Activated CD8-positive, alpha-beta memory T cell treated with anti-CD3 and anti-CD28 coated beads, Interleukin-2, amount 10 ng/mL, durations not matched to agents 7 days and 5 days (primary cell): ENCODE measurements at places on chromosomes 7 and 10.

GRCh38 chr10:59240582-59241183 lies 64.2 kb downstream of the PHYHIPL start:
- H3K36me3 ChIP-seq: no peaks in the 10 kb centered on the region
- H3K27ac ChIP-seq: no peak overlapping the region
- H3K27me3 ChIP-seq: peaks cover 3% of the 10 kb centered on the region
- no peak overlapping the region for H3K4me3 ChIP-seq
- no peaks in the 10 kb centered on the region for H3K4me1 ChIP-seq

DNA sequence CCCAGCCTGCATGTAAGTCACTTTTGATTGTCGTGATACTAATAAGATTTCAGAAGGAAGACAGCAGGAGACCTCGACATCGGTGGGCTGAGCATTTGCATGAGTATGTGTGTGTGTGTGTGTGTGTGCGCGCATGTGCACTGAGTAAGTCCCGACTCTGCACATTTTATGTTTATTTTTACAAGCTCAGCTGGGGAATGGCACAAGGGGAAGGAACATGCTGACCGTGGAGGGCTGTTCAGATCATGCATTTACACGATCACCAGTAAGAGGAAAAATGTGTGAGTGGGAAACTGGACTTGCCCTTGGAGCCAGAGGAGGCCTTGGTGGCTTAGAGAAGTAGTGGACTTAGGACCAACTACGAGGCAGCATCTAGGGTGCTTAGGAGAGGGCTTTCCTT lies 41.3 kb downstream of the IL2RA start:
- H3K27me3 ChIP-seq: no peaks in the 10 kb centered on the region
- peaks cover 54% of the 10 kb centered on the region for H3K4me1 ChIP-seq
- H3K36me3 ChIP-seq: peaks cover 78% of the 10 kb centered on the region
- H3K4me3 ChIP-seq: no peak overlapping the region

DNA sequence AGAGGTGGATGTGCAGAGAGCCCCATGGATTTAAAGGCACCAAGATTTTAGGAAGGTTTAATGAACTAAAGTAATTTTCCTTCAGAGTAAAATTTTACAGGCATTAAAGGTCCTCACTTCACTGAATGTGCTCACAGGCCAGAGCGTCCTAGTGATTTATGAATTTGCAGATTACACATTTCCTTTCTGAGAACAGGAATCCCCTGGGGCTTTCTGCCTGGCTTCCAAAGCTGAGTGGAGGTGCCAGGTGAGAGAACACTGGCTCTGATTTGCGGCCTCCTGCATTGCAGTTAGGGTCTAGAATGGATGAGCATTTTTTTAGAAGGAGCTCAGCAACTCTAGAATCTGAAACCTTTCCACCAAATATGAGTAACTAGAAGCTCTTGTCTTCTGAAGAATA lies 194.3 kb downstream of the SORCS3 start:
- no peak for DNase-seq
- H3K4me3 ChIP-seq: no peak overlapping the region
- no peaks in the 10 kb centered on the region for H3K27me3 ChIP-seq
- no peak overlapping the region for H3K27ac ChIP-seq
- no peaks in the 10 kb centered on the region for H3K36me3 ChIP-seq

DNA sequence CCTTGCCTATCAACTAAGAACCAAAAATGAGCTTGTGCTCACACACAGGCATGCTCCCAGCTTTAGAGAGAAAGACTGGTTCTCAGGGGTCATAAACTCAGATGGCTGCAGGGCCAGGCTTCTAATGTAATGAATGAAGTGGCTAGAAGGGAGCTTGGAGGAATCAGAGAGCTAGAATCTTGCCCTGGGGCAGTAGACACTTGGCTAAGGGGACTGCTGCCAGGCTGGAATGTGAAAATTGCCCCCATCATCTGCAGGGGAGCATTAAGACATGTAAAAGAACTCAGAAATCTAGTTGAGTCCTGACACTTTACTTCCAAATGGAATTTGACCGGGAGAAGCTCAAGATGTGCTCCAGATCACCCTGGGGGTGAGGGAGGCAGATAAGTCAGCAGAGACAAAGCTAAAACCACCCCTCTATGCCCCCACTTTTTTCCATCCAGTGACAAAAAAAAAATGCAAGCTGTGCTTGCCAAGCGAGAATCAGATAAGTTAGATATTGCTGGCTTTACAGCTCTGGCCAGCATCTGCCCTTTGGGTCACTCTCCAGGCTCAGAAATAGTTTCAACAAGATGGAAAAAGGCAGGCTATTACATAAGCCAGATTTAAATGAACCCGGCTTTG lies 2.3 kb upstream of the SLC16A9 start:
- peaks cover 70% of the 10 kb centered on the region for H3K27me3 ChIP-seq
- DNase-seq: no peak
- no peaks in the 10 kb centered on the region for H3K36me3 ChIP-seq

- H3K36me3 ChIP-seq: no peaks in the 10 kb centered on the region
- no peak for DNase-seq
- no peak overlapping the region for H3K27ac ChIP-seq
- H3K4me1 ChIP-seq: no peaks in the 10 kb centered on the region
- peaks cover 11% of the 10 kb centered on the region for H3K27me3 ChIP-seq
- H3K4me3 ChIP-seq: no peak overlapping the region
Measured at GRCh38 chr7:131943646-131944045, 387.2 kb upstream of the PODXL start.

- peaks cover 29% of the 10 kb centered on the region for H3K36me3 ChIP-seq
- no peak overlapping the region for H3K4me3 ChIP-seq
- H3K27ac ChIP-seq: no peak overlapping the region
- no peaks in the 10 kb centered on the region for H3K4me1 ChIP-seq
Measured at GRCh38 chr7:780081-780480, 52.2 kb upstream of the SUN1 start.

GRCh38 chr10:818010-818409 lies 113.5 kb downstream of the LARP4B start:
- no peak overlapping the region for H3K27ac ChIP-seq
- H3K4me1 ChIP-seq: peaks cover 23% of the 10 kb centered on the region
- no peaks in the 10 kb centered on the region for H3K27me3 ChIP-seq
- peaks cover 53% of the 10 kb centered on the region for H3K36me3 ChIP-seq

GRCh38 chr10:33746836-33747268 lies 412.4 kb upstream of the NRP1 start:
- DNase-seq: no peak
- no peaks in the 10 kb centered on the region for H3K4me1 ChIP-seq
- H3K27ac ChIP-seq: no peak overlapping the region
- H3K36me3 ChIP-seq: no peaks in the 10 kb centered on the region
- no peak overlapping the region for H3K4me3 ChIP-seq

DNA sequence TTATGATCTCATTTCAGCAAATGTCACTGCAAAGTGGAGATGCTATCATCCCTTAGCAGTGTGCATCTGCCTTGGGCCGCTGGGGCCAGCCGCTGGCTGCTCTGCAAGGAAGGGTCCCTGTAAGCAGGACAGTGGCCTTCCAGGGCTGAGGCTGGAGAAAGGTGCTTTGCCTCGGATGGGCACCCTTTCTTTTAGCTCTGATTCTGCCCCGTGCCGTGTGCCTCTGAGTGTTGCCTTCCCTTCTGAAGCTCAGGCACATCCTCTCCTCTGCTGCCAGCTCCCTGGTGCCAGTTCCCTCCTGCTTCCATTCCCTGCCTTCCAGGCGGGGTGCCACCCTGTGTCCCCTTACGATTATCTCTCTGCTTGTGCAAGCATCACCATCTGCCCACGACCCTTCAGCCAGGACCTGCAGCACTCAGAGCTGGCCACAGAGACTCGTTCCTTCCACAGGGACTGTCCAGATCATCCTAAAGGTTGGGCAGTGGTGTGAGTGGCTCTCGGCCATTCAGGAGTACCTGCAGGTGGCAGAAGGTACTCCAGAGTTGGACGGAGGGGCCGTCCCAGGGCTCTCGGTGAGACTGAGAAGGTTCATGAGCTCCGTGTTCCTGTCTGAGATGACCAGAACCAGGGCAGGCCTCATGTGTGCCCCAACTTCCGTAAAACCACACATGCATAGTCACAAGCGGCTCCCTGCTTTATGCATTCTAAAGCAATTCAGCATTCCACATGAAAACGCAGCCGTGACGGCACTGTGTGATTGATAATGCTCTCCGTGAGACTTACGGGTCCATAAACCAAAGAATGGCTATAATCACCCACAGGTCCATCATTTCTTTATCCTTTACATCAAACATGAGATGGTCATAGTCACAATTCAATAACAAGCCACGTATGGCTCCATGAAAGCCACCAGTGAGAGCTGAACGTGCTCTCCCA lies 371.4 kb downstream of the DNAJB6 start:
- H3K27me3 ChIP-seq: peaks cover 4% of the 10 kb centered on the region
- no peak overlapping the region for H3K27ac ChIP-seq
- no peak for DNase-seq
- H3K4me3 ChIP-seq: no peak overlapping the region

DNA sequence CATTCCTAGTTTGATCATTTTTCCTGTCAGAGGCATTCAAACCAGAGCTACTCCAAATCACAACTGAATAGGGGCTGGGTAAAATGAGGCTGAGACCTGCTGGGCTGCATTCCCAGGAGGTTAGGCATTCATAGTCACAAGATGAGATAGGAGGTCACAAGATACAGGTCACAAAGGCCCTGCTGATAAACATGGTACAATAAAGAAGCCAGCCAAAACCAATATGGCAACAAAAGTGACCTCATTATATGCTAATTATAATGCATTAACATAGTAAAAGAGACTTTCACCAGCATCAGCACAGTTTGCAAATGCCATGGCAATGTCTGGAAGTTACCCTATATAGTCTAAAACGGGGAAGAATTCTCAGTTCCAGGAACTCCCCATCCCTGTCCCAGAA lies 37.3 kb downstream of the TWIST1 start:
- no peaks in the 10 kb centered on the region for H3K4me1 ChIP-seq
- no peak overlapping the region for H3K27ac ChIP-seq
- no peak overlapping the region for H3K4me3 ChIP-seq
- H3K27me3 ChIP-seq: no peaks in the 10 kb centered on the region

DNA sequence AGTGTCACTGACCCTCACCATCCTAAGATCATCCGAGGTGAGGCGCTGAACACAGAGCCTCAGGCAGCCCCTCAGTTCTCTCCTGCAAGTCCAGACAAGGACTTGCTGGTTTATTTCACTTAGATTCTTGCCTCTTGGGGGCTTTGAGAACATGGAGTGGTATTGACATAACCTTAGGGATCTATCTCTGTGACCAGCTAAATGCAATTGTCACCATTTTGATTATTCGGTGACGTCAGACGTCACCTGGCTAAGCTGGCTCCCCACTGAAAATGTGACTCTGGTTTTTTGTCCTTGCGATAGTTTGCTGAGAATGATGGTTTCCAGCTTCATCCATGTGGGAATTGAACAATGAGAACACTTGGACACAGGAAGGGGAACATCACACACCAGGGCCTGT lies 49.2 kb upstream of the SFMBT2 start:
- no peaks in the 10 kb centered on the region for H3K36me3 ChIP-seq
- H3K4me1 ChIP-seq: no peaks in the 10 kb centered on the region
- H3K27ac ChIP-seq: no peak overlapping the region
- DNase-seq: no peak
- no peak overlapping the region for H3K4me3 ChIP-seq

- H3K4me3 ChIP-seq: peak overlapping the region; percentile 85
- peaks cover 38% of the 10 kb centered on the region for H3K4me1 ChIP-seq
- DNase-seq: peak; percentile 44
- H3K27ac ChIP-seq: peak overlapping the region; percentile 98
Measured at GRCh38 chr10:100528921-100529474, 673 bp downstream of the NDUFB8 start.

- no peak for DNase-seq
- H3K4me1 ChIP-seq: no peaks in the 10 kb centered on the region
- H3K27ac ChIP-seq: no peak overlapping the region
- H3K36me3 ChIP-seq: no peaks in the 10 kb centered on the region
- no peak overlapping the region for H3K4me3 ChIP-seq
Measured at GRCh38 chr10:33279811-33280602, 54.5 kb downstream of the NRP1 start.

- H3K36me3 ChIP-seq: no peaks in the 10 kb centered on the region
- no peaks in the 10 kb centered on the region for H3K27me3 ChIP-seq
- H3K4me1 ChIP-seq: peaks cover 17% of the 10 kb centered on the region
- peak overlapping the region; percentile 94 for H3K27ac ChIP-seq
- H3K4me3 ChIP-seq: peak overlapping the region; percentile 81
Measured at GRCh38 chr10:31031205-31031557, 484 bp downstream of the ZNF438 start.

DNA sequence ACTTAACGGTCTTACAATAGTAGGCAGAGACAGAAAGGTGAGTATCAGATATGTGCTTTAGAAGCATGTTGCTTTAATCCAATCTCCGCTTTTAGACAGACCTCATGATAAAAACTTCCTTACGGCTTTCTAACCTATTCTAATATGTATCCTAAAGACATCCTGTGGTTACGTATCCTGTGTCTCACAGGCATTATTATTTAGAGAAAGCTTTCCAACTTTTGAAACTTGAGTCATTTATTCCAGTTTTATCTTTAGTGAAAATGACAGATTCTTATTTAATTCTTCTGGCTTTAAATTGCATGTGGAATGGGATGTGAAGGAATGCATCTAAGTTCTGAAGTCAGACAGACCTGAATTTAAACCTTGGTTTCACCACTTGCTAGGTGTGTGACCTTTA lies 118.9 kb downstream of the OTUD1 start:
- H3K36me3 ChIP-seq: no peaks in the 10 kb centered on the region
- no peak overlapping the region for H3K27ac ChIP-seq
- H3K27me3 ChIP-seq: no peaks in the 10 kb centered on the region
- no peaks in the 10 kb centered on the region for H3K4me1 ChIP-seq
- no peak overlapping the region for H3K4me3 ChIP-seq
- no peak for DNase-seq

DNA sequence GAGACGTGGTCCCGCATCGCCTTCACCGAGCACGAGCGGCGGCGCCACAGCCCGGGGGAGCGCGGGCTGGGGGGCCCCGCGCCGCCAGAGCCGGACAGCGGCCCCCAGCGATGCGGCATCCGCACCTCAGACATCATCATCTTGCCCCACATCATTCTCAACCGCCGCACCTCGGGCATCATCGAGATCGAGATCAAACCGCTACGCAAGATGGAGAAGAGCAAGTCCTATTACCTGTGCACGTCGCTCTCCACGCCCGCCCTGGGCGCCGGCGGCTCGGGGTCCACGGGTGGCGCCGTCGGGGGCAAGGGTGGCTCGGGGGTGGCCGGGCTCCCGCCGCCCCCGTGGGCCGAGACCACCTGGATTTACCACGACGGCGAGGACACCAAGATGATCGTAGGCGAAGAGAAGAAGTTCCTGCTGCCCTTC lies 737 bp downstream of the CNNM2 start:
- peaks cover 10% of the 10 kb centered on the region for H3K36me3 ChIP-seq
- H3K27ac ChIP-seq: peak overlapping the region; percentile 92
- no peaks in the 10 kb centered on the region for H3K27me3 ChIP-seq
- H3K4me1 ChIP-seq: peaks cover 66% of the 10 kb centered on the region
